Activated naive CD4-positive, alpha-beta T cell treated with anti-CD3 and anti-CD28 coated beads, Interleukin-2, amount 10 ng/mL, durations not matched to agents 7 days and 5 days (primary cell): ENCODE measurements at places on chromosomes 16 and 17.

DNA sequence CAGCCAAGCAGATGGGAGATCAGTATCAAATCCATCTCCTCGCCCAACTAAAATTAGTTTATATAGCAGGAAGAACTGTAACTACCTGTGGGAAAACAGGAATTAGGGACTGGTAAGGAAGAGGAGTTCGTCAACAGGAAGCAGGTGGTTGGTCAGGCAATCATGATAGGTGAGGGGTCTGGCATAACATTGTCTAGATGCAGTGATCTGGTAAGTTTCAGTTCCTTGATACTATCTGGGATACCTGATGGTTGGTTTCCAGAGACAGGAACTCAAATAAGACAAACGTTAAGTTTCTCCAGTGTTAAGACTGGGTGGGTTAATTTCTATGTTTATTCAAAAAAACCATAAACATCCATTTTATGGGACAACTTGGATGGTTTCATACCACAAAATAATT lies 53.8 kb downstream of the CEP112 start:
- no peak for DNase-seq

DNA sequence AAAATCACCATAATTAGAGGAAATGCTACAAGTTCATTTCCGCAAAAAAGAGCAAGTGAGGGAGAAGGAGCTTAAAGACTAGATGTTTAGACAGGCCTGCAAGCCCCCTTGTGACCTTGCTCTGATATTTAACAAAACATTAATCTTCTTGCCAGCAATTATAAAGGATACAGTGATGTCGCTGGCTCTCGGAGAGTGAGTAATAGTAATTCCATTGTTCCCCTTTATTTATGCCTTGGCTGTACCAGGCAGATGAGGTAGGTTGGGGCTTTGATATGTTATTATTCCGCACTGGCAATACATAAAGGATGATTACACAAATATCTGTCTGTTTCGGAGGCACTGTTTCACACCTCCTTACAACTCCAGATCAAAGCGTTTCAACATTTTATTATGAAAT lies 204.8 kb upstream of the SALL1 start:
- DNase-seq = no peak

DNA sequence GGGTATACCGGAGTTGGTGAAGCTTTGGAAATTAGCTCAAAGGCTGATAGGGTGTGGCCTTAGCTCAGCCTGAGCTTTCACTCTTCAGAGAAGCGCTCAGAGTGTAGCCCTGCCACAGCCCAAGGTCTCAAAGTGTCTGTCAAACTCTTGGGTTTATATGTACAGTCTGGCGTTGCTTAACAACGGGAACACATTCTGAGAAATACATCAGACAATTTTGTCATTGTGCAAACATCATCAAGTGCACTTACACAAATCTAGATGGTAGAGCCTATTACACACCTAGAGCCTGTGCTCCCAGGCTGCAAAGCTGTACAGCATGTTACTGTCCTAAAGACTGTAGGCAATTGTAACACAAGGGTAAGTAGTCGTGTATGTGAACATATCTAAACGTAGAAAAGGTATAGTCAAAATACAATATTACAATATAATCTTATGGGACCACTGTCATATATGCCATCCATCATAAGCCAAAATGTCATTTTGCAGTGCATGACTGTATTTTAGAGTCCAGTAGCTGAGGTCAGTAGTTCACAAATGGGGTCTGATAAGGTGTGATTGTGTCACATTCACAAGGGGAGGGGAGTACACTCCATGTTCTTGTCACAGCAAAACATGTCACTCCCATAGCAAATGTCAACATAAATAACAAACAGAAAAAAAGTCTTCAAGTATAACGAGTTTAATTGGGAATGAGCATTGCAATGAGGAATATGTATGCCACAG lies 20.6 kb downstream of the CHAD start:
- DNase-seq = no peak

DNA sequence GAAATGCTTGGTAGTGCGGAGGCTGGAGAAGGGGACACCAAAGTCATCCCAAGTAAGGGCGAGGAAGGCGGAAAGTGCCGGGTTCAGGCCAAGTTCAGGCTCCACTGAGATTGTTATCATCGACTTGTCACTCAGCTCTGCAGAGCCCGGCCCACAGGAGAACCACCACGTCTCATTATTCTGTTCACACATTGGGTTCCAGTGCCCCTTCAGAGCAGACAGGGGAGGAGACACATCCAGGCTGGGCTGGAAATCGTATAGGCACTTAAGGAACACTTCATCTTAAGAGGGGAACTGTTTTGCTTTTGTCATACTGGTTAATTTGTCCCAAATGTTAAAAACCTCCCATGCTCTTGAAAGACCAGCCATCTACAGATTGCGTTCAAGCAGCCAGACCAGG lies 118.3 kb upstream of the ADAMTS18 start:
- DNase-seq = no peak

- no peak for DNase-seq
Measured at GRCh38 chr17:77410470-77410869, 269.7 kb downstream of the SEC14L1 start.
